GM19239 (cell line): ENCODE measurements at places on chromosomes 6 and 20.

DNA sequence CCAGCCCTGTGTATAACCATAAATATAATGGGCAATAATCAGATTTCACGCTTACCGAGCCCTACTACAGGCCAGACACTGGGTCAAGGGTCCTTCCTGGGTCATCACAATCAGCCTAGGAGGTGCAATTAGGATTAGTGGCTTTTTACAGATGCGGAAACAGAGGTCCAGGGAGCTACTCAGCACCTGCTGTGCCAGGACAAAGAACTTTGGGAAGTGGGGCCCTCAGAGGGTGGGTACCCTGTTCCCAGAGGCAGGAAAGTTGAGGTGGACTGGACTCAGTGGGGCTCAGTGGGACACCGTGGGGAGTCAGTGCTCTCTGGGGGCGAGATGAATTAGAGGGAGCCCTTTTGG, 77.2 kb downstream of the CEBPB start:
- no peak for DNase-seq

GRCh38 chr6:156839591-156840001, 62.4 kb downstream of the ARID1B start:
- no peak for DNase-seq

DNA sequence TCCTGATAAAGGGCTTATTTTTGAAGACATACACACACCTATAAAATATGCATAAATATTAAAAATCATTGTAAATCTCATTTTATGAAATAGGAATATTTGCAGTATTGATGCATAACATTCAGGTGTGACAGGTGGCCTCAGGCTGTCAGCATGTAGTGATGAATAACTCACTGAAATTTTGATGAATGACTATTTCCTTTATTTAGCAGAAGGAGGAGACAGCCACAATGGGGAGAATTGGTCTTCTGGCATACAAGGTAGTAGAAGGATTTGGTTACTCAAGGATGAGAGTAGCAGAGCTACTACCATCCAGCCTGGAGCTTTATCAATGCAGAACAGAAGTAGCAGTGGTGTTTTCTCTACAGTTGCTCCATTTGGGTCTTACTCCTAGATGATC, 47.2 kb downstream of the RGS17 start:
- DNase-seq = no peak

DNA sequence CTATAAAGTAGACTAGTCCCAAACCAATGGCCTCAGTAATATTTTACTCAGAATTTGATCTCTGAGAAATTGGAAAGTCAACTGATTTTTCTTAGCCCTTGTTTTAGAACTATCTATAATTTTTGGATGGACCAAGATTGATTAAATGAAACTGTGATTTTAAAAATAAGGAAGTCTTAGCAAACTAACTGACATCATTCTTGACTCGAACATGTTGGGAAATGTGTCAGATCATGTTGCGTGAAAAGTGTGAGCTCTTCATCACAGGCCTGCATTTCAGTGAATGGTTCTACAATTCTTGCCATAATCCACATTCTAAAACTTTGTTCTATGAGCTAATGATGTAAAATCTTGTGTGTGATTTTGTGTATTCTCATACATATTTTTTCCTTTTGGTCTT, 11.0 kb downstream of the TNFAIP3 start:
- no peak for DNase-seq

DNA sequence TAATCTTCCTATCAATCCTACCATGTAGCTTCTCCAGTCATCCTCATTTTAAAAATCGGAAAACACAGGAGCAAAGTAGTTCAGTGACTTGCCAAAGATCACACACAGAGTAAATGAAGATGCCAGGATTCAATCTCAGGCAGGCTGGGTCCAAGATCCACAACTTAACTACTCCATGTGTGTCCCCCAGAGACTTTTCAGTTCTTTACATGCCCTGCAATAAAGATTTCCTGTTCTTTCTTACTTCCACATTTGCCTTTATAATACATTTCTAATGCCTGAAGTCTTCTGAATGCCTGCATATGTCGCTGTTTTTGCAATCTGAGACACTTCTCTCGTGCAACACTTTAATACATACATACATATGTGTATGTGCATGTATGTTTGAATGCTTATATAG, 121.7 kb upstream of the MARCKS start:
- DNase-seq = no peak

- no peak for DNase-seq
These were observed 297.4 kb downstream of the QKI start for GRCh38 chr6:163711615-163712565.

DNA sequence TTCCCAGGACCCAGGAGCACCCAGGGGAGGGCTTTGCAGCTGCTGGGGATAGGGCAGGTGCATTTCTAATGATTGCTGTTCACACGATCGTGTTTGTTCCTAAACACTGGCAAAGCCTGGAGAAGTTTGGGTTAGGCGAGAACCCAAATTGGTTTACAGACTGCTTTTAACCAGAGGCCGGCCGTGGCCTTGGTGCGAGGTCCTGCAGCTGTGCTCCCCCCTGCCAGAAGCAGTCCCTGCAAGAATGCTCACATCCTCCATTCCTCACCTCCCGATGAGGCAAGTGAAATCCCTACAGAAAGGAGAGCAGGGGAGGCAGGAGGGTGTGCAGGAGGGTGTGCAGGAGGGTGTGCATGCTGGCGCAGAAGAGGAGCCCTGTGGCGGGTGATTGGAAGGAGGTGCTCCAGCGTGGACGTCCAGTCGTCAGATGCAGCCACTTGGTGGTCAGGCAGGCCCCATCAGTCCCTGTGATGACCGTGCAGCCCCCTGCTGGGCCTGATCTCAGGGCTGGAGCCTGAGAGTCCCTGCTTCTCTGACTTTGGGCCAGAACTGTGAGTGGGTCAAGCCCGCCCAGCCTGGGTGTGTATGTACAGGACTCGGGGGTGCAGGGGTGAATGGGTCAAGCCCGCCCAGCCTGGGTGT, 55.7 kb upstream of the FRMD1 start:
- DNase-seq = no peak

DNA sequence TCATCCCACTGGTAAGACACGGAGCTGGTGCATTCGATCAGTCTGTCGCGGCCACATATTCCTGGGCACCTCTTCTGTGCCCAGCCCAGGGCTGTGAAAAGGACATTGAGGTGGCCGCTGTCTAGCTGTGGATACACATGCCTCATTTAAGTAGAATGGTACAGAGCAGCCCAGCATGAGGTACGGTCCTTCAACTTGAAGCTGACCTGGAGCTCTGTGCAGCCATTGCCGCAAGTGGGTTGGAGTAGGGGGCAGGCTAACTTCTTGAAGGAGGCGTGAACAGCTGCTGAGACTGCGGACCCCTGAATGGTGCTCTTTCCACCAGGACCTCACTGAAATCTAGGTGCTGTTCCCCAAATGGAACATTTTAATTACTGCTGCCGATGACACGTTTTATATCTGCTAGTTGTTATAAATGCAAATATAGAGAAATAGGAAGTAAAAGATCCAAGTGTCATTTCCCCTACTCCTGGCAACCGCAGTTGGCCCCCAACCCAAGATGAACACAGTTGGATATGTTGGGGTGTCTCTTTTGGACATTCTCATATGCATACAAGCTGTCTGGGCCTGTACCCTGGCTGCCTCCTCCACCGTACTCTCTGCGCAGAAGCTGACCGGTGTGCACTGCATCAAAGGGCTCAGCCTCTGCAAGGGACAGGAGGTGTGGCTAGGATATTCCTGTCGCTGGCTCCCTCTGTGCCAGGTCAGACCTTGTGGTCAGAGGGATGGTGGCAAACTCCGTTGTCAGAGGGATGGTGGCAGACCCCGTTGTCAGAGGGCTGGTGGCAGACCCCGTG, 86.1 kb downstream of the CDC5L start:
- DNase-seq = no peak
